Mammary epithelial cell (primary cell): ENCODE measurements at places on chromosomes 7 and 10. TPM values are rescaled to one million over a fixed set of nuclear protein-coding genes. Genes with fewer than 3 reads are reported as not detected.

DNA sequence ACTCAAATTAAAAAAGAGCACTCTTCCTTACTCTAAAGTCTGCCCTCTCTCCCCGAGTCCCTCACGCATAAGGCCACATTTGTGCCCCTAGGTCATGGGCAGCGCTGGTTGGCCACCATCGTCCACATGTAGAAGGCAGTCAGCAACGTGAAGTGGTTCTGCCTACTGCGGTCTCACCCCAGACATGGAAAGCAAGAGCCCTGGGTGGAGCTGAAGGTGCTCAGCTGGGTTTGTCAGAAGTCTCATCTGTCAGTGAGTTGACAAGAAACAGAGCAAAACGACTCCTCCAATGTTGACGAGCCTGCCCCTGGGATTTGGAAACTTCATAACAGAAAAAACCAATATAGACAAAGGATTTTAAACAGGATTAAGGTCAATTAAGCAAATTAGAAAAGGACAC, 192.3 kb upstream of the PRSS58 start:
- no peak for DNase-seq

- no peak for DNase-seq
Observed at GRCh38 chr10:71971769-71972555, 7.8 kb downstream of the CHST3 start.

DNA sequence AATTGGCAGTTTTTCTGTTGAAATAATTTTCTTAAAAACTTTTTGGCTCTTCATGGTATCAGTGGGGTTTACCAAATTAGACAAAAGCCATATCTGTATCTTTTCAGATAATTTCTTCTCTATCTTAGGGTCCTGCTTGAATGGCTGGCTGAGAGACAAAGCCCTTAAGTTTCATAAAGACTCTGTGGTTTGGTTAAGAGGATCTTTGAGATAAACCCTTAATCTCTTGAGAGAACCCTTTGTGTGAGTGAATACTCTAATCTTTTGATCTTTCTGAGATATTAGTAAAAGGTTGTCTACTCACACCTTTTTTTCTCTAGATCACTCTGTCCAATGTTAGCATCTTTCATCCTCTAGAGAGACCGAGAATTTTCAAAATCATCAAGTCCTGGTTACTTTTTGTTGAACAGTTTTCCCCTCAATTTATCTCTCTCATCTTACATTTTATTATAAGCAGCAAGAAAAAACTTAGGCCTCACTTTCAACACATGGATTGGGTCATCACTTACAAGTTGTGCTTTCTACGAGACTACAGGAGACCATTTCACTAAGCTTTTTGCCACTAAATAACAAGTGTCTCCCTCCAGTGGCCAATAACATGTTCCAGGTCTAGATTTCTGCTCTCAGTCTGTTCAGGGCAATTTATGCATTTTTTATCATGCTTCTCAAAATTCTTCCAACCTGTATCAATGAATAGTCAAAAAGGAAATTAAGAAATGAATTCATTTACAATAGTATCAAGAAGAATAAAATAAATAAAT, 28.4 kb downstream of the DNAJC9 start:
- no peak for DNase-seq

DNA sequence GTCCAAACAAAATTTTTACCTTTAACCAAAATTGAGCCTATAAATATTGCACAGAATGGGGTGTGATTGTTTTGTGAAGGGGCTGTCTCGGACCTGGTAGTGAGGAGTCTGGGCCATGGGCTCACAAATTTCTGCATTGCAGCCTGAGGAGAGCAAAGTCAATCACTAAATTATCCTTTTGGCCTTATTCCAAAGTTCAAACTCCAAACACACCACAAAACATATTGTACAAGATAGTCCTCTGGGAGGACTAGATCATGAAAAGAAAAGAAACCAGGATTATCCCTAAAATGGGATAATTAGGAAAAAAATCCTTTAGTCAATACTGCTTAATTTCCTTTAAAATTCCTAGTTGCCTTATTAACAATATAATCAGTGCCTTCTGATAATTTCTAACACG, 115.5 kb downstream of the BUB3 start:
- no peak for DNase-seq

GRCh38 chr7:155809332-155809946, 2.8 kb downstream of the SHH start:
- DNase-seq = no peak

DNA sequence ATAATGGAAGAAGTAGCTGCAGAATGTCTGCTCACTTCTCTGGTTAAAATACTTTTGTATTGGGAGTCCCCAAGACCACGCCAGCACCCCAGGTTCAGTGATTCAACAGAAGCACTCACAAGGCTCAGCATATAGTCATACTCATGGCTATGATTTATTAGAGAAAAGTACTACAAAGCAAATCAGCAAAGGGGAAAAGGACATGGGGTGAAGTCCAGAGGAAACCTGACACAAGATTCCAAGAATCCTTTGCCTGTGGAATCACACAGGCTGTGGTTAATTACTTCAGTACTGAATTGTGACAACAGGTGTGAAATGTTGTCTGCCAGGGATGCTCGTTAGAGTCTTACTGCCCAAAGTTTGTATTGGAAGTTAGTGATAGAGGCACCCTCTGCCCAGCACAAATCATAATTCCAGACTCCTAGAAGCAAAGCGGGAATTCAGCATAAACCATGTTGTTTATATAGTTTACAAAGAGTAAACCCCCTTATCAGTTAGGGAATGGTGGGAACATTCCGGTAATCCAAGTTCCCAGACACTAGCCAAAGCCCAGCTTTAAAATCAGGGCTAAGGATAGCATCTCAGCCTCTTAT, 79.4 kb downstream of the HYCC1 start:
- DNase-seq = peak; percentile 24

DNA sequence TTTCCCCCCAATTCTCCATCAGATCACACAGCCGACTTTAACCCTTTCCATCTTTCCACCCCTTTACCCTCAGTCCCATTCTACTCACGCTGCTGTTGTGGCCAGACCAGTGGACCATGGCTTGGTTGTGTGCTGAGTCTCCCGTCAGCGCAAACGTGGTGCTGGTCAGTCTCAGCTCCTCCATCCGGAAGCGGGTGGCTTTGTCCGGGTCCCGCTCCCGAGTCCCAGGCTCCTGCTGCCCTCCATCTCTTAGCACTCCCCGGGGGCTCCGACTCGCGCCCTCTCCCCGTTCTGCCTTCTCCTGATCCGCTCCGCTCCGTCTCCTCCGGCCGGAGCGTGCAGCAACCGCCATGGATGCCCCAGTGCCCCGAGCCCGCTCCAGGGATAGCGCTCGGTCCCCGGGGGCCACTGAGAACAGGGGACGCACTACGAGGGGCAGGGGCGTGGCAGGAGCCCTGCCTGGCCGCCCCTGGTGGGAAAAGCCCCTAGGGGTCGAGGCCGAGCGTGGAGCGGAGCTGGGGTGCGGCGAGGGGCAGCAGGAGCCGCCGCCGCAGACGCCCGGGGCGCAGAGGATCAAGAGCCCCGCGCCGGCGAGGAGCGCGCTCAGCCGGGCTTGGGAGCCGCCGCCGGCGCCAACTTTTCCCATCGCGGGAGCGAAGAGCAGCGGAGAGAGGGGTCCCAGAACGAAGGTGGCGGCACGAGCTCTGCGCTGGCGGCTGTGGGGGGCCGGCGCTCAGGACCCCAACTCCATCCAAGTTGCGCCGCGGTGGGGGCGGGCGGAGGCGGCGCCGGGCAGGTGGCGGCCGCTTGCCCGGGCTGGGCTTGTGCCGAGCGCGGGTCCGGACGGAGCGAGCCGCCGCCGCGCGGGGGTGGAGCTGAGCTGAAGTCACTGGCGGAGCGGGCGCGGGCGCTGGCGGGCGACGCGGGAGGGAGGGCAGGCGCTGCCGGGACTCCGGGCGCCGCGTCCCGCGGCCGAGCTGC, at the start of gene SORCS1:
Gene SORCS1 (minus strand): TSS at position 826 of the 981 bp plus-strand sequence.
- no peak for DNase-seq

DNA sequence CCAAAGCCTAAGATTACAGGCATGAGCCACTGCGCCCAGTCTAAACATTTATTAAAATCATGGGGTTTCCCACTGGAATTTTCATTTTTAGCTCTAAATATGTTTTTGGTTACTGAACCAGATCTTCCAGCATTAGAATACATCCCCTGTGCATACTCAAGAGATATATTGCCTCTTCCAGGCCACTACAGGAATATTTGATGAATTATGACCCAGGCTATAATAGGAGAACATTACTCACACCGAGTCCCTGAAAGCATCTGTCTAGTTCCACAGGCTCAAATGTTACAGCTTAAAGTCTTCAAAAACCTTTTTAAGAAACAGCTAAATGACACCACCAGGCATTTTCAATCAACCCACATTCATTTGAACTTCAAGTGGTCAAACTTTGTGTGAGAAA, 50.4 kb upstream of the GRM8 start:
- no peak for DNase-seq

GRCh38 chr7:132351954-132352499, 224.2 kb downstream of the PLXNA4 start:
- no peak for DNase-seq

- peak; percentile 97 for DNase-seq
Observed at GRCh38 chr10:70578371-70578947, 24.1 kb downstream of the PRF1 start.

DNA sequence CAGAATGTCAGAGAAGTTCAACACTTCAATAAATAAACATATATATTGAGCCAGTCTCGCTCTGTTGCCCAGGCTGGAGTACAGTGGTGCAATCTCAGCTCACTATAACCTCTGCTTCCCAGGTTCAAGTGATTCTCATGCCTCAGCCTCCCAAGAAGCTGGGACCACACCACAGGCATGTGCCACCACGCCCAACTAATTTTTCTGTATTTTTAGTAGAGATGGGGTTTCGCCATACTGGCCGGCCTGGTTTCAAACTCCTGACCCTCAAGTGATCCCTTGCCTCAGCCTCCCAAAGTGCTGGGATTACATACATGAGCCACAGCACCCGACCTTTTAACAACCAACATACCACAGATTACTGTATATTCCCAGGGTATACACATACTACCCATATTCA, 134.2 kb downstream of the JMJD1C start:
- DNase-seq = no peak

GRCh38 chr10:79019441-79020014, 49.2 kb upstream of the ZMIZ1 start:
- no peak for DNase-seq

- no peak for DNase-seq
Observed at GRCh38 chr7:73436031-73436929, 2.7 kb downstream of the FZD9 start.

- no peak for DNase-seq
Observed at GRCh38 chr10:75487755-75488125, 56.3 kb downstream of the LRMDA start.

- DNase-seq = no peak
Observed at GRCh38 chr7:2763597-2763996, 75.6 kb downstream of the AMZ1 start.

DNA sequence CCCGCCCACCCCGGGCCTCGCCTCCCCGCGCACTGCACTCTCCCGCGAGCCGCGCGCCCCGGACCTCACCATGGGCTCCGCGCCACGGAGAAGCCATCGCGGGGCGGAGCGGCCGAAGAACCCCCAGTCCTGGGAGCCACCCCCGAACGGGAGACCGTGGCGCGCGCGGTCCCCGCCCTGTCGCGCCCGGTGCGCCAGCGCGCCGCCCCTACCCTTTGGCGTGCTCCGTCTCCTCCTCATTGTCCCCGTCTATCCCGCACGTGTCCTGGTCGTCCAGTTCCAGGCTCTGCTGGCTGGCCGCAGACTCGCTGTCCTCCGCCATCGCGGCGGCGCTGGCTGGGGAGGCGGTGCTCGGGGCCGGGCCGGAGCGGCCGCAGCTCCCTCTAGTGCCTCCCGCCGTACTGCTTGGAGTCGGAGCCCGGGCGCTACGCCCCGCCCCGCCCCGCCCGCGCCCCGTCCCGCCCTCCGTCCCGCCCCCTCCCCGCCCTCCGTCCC, at the start of gene NMT2:
Gene NMT2 (minus strand): TSS at position 403 of the 495 bp plus-strand sequence. CDS start 81 bp downstream, at position 322.
- DNase-seq = peak; percentile 82

DNA sequence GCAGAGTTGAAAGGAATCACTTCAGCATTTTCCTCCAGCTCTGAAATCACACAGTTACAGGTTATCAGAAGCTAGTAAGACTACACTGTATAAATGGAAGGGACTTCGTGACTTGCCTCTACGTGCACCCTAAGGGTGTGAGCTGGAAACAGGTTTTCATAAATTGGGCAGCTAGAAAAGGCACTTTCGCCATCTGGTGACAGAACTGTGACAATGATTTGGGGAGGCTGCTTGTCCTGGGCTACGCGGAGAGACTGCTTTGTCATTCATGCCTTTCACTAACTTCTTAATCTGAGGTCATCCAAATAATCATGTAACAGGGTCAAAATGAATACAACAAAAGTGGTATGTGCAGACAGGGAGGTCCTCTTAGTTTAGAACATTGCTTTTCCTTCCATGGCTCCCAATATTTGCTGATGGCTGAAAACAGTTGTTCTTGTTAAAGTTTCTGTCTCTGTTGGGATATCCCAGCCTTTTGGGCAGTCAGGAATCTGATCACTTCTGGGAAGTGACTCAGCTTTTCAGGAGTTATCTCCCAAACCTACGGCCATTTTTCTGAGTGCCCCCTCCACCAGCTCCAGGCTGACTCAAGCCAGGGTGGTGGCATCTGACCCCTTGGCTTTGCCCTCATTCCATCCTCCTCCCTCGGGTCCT, 17.8 kb downstream of the VWC2 start:
- no peak for DNase-seq

- DNase-seq = peak; percentile 19
Observed at GRCh38 chr10:22851865-22852239, 76.0 kb upstream of the ARMC3 start.

DNA sequence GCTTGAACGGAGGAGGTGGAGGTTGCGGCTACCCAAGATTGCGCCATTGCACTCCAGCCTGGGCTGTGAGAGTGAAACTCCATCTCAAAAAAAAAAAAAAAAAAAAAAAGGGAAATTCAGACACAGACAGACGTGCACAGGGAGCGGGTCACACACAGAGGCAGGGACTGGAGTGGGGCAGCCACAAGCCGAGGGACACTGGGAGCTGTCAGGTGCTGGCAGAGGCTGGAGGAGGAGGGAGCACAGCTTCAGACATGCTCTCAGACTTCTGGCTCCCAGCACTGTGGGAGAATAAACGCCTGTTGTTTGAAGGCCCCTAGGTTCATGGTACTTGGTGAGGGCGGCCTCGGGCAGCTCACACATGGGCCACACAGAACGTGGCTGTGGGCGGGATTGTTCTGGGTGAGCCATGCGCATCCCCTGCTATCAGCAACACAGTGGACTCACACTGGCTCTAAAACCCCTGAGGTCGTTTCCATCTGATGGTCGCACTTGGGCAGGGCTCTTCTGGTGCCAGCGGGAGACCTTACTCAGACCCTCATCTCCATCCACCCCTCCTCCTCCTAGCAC, 375.9 kb downstream of the DNAJB6 start:
- DNase-seq = no peak

GRCh38 chr7:16244469-16244868, 176.9 kb downstream of the CRPPA start:
- DNase-seq = no peak

- no peak for DNase-seq
Observed at GRCh38 chr10:77879710-77880109, 46.8 kb downstream of the DLG5 start.

TYW1B gene
- 1.3 TPM for total RNA-seq

SLC25A28 gene
- 40.5 and 44.5 TPM in 2 replicates for total RNA-seq

FAM131B gene
- 1.5 TPM for total RNA-seq

DENND2A gene
- total RNA-seq = 0.37 and 1.6 TPM in 2 replicates

GDF2 gene
- not detected for total RNA-seq

AKR1D1 gene
- not detected in 2 replicates for total RNA-seq

GIMAP8 gene
- not detected for total RNA-seq

CHAT gene
- total RNA-seq = not detected

SMO gene
- total RNA-seq = 15.2 TPM

CLCN1 gene
- under 0.01 TPM for total RNA-seq
